EL (cell line): ENCODE measurements at places on chromosomes 7 and 10.

DNA sequence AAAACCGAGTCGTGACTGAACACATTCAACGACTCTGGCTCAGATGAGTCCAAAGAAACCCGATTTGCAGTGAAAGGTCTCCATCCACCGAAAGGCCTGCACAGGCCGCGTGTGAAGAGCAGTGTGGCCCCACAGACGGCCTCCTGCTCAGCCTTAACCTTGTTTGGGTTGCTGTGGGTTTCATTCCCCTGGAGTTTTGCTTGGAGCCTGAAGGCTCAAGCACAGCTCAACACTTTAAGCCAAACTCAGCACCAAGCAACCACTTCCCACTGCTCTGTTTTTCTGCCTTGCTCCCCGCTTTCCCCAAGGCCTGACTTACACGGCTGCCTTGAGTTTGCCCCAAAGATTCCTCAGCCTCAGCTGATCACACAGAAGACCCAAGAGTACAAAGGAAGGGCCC lies 398.2 kb upstream of the NFE2L3 start:
- no peak for DNase-seq

GRCh38 chr7:1081931-1082401 lies 5.9 kb upstream of the GPER1 start:
- DNase-seq, result peak; percentile 34

- no peak for DNase-seq
These were observed 175.4 kb downstream of the AUTS2 start for GRCh38 chr7:69773535-69774225.

- no peak for DNase-seq
These were observed 2.4 kb upstream of the LDB3 start for GRCh38 chr10:86665868-86666267.

- no peak for DNase-seq
These were observed 49.9 kb downstream of the ASB4 start for GRCh38 chr7:95535662-95536061.

GRCh38 chr10:99906470-99906869 lies 103.3 kb downstream of the DNMBP start:
- peak; percentile 87 for DNase-seq

DNA sequence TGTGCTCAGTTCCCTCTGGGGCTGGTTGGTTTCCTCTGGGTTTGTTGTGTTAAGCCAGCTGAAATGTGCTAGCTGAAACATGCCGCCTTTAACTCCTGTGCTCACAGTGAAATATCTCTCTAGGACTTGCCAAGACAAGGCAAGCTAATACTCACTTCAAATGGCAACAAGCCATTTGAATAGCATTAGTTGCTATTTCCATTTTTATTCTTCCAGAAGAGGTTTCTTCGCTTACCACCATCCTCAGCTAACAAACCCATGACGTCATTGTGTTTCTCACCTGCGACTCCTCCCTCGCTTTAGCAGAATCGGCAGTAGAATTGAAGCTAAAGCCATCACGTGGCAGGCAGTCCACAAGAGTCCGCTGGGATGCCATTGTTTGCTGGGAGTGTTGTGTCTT lies 61.3 kb downstream of the ZNF22 start:
- no peak for DNase-seq

DNA sequence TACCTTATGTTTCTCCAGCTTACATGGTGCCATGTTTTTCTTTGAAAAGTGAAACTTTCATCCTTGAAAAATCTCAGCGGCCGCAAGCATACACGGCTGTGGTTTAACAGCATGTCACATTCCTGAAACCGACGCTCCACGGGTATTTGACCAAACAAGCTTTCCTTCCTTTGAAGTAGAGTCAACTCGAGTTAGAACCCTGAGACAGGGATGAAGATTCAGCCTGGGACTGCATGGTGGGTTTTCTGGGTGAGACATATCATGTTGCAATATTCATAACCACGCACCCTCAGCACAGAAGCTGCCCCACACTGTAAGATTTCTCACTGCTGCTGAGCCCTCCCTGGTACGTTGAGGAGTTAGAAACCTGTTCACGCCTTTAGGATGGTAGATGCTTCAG lies 8.1 kb downstream of the CYP26A1 start:
- no peak for DNase-seq

DNA sequence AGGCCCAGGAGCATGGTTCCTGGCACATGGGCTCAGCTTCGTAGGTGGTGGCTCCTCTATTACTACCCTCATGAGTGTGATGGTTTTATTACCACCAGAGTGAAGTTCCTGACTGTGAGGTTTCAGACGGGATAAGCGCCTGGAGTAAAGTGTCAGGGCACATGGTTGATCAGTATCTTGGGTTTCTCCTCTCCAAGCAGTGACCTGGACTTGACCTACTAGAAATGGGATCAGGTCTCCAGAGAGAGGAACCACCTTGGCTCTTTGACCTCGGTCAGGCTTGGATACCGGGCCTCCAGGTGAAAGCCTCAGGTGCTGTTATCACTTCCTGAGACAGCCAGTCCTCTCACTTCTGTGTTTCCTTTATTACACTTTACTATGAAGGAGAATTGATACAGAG lies 67.7 kb downstream of the GRK5 start:
- no peak for DNase-seq

GRCh38 chr10:2478656-2479055 lies 588.7 kb upstream of the PFKP start:
- DNase-seq, result no peak

- no peak for DNase-seq
These were observed 46.7 kb upstream of the OPN4 start for GRCh38 chr10:86607674-86608073.

- DNase-seq, result no peak
These were observed 73.4 kb downstream of the OR13A1 start for GRCh38 chr10:45241865-45242520.

GRCh38 chr10:132984008-132984295 lies 41.6 kb upstream of the CFAP46 start:
- DNase-seq, result no peak

GRCh38 chr7:17070231-17070708 lies 188.5 kb upstream of the AGR3 start:
- no peak for DNase-seq

- no peak for DNase-seq
These were observed 144.3 kb upstream of the ETV1 start for GRCh38 chr7:14133752-14134151.
